Effector CD8-positive, alpha-beta T cell (primary cell): ENCODE measurements at places on chromosomes 16 and 17.

DNA sequence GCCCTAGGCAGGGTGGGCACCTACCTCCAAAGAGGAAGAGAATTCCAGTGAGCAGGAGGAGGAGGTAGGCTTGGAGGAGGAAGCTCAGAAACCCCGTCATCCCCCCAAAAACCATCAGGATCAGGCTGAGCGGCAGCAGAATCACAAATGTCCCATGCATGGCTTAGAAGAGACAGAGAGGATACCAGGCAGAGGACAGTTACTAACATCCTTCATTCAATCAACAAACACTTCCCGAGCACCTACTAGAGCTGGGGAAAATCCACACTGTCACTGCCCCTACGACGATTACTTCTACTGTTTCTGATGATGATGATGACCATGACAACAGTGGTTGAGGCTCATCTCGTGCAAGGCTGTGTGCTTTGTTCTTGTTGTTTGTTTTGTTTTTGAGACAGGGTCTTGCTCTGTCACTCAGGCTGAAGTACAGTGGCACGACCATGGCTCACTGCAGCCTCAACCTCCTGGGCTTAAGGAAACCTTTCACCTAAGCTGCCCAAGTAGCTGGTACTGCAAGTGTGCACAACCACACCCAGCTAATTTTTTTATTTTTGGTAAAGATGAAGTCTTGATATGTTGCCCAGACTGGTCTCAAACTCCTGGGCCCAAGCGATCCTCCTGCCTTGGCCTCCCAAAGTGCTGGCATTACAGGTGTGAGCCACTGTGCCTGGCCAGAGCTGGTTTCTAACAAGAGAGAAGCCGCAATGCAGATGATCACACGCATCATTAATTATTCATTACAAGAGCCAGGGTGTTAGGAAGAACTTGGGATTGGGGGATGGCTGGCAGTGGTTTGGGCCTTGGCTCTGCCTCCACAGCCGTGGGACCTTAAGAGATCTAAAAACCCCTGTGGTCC is 18.0 kb downstream of the TMEM114 start:
- DNase-seq: no peak

DNA sequence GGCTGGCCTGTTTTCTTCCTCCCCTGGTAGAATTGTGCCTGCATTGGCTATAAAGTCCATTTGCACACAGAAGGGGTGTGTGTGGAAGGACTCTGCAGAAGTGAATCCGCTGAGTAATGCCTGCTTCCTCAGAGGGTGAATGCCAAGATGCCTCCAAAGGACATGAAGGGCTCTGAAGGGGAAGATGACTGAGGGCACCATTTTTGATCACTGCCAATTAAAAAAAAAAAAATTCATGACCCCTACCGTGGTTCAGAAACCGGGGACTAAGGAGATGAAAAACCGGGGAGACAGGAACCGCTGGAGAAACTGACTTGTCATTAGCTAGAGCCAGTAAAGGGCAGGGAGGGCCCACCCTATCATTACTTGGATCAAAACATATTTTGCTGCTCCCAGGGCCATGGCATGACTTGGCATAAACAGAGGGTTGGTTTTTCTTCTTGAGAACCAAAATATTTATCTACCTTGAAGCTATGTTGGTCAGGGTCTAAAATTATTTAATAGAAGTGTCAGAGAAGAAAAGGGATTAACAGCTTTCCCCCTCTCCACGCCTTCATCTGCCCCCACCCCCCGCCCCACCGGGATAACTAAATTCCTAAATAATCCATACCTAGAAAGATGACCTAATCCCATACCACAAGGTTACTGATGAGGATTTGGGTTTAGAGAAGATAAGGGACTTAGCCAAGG is 3.6 kb upstream of the USP7 start:
- no peak for DNase-seq

GRCh38 chr17:57099165-57099564 is 14.1 kb downstream of the AKAP1 start:
- no peak for DNase-seq

DNA sequence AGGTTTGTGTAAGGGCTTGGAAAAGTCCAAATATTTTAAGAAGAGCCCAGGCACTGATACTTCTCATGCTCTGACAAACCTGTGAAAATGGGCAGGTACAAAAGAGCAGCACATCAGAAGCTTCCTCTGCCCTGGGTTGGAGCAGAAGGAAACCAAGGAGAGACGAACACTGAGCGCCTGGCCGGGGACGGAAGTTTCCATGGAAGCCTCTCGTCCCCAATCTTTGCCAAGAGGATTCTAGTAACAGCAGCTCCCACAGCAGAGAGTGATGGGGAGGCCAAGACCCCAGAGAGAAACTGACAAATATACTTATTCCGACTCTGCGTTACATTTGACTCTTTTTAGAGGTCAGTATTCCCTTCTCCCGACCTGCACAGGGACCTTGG is 268.5 kb downstream of the C16orf95 start:
- no peak for DNase-seq

- no peak for DNase-seq
These were observed 194.3 kb downstream of the ZNF423 start for GRCh38 chr16:49661465-49662187.

- no peak for DNase-seq
These were observed 15.8 kb upstream of the ITGAD start for GRCh38 chr16:31377210-31377903.

DNA sequence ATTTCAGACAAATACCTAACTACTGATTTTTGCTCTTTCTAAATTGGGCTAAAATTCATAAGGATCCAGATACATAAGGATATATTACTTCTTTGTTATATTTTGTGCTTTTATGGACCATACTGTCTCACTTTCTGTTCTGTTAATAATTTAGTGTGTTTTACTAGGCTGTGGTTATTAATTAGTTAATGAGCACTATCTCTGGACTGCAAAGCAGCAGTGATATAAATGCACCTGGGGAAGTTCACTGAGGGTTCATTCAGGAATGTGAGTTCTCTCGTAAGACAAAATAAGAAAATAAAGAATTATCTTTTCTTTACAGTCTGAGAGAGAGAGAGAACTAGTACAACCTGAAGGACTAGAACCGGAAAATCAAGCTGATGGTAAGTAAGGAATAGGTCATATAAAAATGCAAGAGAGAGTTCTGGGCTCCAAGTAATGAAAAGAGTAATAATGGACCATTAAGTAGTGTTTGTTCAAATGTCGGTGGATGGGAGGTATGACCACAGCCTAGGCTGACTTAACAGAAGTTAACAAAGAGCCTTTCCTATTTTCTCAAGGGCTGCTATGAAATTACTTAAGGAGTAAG is 55.6 kb downstream of the IKZF3 start:
- no peak for DNase-seq
